Fibroblast of gingiva (primary cell): ENCODE measurements at places on chromosomes 1 and 21.
A peak's percentile ranks its signal among the peaks of the same experiment; 100 is the strongest.

- no peak for DNase-seq
Measured at GRCh38 chr1:64483731-64484414, 13.9 kb downstream of the CACHD1 start.

GRCh38 chr1:216535059-216535458 is 111.8 kb upstream of the USH2A start:
- DNase-seq, result peak; percentile 21

DNA sequence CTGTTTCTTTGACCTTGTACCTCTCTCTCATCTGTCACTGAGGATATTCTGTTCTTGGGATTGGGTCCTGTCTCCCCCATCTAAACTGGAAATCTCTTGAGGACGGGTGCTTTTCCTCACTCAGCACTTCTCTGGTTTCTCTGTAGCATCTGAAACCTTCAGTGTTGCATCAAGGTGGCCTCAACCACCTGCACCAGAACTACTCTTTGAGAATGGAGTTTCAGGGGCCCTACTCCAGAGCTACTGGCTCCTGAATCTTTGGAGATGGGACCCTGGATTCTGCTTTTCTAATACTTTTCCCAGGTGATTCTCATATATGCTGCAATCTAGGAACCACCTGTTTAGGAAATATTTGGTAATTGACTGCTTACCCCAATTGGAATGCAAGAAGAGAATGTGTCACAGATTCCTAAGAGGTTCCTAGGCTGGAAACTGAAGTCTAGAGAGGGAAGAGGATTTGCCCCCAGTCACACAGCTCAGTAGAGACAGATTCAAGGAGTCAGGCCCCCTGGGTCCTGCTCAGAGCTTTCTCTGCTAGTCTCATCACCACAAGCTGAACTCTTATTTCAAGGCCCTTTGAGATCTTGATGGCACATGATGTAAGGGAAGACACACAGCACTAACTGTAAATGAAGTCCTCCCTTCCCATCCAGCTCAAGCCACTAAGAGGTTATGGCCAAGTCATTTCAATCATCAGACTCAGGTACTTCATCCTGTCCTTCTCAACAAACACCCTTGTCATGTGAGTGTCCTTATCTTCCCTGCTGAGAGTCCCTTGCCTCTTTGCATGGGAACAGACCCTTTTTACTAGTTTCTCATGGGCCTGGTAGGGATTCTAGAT is 48.7 kb downstream of the EIF2D start:
- no peak for DNase-seq

GRCh38 chr1:244254467-244254866 is 197.2 kb downstream of the ADSS2 start:
- DNase-seq, result no peak

- peak; percentile 68 for DNase-seq
Measured at GRCh38 chr21:35646606-35647005, 413.7 kb downstream of the SETD4 start.

DNA sequence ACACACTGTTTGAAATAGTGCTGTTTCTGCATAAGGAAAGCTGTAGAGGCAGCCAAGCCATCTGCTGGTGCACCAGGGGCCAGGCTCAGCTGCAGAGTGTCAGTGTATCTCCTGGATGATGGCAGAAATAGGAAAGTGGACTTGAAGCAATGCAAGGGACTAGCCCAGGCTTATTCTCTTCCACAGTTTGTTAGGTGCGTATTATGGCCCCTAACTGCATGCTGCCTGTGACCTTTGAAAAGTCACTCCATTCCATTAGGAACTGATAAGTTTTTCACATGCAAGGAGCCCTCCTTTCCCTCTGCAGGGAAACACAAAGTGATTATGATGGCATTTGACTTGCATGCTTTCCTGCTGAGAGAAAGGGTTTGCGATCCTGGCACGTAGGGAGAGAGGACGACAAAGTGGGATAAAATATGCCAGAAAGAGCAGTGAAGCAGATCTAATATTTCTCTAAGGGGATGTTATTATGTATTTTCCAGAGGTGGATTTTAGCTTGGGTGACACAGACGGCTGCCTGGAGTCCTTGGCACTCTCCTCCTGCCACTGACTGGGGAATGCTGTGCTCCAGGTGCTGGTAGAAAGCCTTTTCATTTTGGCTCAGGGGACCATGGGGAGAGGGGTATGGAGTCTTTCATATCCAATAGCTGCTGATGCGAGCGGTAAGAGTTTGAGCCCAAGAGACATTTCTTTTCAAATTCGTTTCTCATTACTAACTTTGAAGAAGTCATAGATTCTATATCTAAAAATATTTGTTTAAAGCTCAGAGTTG is 402.1 kb upstream of the B3GALT2 start:
- no peak for DNase-seq
